Muscle of back (tissue), 13 donors: ENCODE measurements at places on chromosomes 12 and 14. TPM values are rescaled to one million over a fixed set of nuclear protein-coding genes. Genes with fewer than 3 reads are reported as not detected.
A peak's percentile ranks its signal among the peaks of the same experiment; 100 is the strongest.

Gene NFE2
- polyA plus RNA-seq: 2.0 TPM

Gene RXYLT1
- polyA plus RNA-seq: 18.4 TPM

- no peak for DNase-seq
Observed at GRCh38 chr12:88188180-88188579, 46.1 kb downstream of the TMTC3 start.

- no peak for DNase-seq
Observed at GRCh38 chr14:95518045-95518751, 1.7 kb upstream of the SYNE3 start.

GRCh38 chr14:68965261-68965761, 13.8 kb downstream of the ACTN1 start:
- DNase-seq: no peak

DNA sequence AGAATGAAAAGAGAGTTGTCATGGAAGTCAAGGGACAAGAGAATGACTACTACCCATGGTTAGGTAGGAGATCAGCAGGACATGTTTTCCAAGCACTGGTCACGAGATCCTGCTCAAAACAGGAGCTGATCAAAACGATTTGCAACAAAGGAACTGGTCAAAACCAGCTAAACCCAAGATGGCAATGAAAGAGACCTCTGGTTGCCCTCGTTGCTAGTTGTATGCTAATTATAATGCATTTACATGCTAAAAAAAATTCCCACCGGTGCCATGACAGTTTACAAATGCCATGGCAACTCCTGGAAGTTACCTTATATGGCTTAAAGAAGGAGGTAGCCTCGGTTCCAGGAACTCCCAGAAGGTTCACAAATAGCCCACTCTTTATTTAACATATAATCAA, 95.0 kb upstream of the OTX2 start:
- DNase-seq: no peak

Gene RNASE9
- not detected for polyA plus RNA-seq

Gene DDN
- 15.4 TPM for polyA plus RNA-seq

- DNase-seq: peak; percentile 55
Observed at GRCh38 chr14:63727231-63727735, 582 bp downstream of the SGPP1 start.

- peak; percentile 39 for DNase-seq
Observed at GRCh38 chr14:102318781-102319276, 717 bp upstream of the ZNF839 start.

- no peak for DNase-seq
Observed at GRCh38 chr12:131130311-131130911, 176.7 kb downstream of the ADGRD1 start.

- no peak for DNase-seq
Observed at GRCh38 chr12:65858831-65859230, 34.5 kb downstream of the HMGA2 start.

DNA sequence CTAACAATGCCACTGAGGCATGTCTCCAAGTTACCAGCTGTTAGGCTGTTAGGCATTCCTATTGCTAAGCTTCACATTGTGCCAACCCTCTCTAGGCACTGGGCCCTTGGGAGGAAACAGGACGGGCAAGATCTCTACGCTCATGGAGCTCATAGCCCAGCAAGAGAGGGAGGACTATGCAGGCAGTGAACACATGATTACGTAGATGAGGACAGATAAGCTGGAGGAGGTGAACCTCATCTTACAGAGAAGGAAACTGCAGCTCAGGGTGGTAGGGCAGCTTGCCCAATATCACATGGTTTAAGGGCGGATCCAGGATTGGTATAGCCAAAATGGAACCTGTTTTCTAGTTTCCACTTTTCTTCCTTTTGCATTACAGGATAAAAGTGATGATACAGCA, 7.8 kb downstream of the UBE3B start:
- DNase-seq: no peak

- DNase-seq: no peak
Observed at GRCh38 chr14:74392616-74393570, 33.1 kb downstream of the SYNDIG1L start.

DNA sequence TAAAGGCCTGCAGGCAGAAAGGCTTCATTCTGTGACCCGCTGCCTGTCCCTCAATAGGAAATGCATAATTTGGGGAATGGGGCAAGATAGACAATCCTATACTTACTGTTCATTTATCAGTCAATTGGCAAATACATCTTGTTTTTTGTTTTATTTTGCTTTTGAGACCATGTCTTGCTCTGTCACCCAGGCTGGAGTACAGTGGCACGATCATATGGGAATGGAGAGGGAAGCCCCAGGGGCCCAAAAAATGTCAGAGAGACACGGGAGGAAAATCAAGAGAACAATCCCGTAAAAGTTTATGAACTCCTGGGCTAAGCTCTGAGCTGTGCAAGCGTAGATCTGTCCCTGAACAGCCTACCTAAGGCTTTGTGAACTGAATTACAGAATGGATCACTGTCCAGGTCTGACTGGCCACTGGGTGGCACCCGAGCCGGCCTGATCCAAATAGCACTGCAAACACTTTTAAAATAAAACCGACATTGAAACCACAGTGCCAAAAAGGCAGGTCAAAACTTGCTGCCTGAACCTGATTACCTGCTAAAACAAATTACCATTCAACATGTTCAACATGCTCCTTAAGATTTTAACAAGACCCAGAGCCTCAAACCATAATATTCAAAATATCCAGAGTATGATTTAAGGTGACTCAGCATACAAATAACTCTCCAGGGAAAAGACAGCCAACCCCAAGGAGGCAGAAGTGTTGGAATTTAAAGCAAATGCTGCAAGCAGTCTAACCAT, 11.8 kb downstream of the COPS7A start:
- DNase-seq: peak; percentile 25

GRCh38 chr12:9331218-9331626, 123.0 kb upstream of the PZP start:
- peak; percentile 37 for DNase-seq

- no peak for DNase-seq
Observed at GRCh38 chr12:3281588-3282383, 204.6 kb downstream of the TSPAN9 start.

DNA sequence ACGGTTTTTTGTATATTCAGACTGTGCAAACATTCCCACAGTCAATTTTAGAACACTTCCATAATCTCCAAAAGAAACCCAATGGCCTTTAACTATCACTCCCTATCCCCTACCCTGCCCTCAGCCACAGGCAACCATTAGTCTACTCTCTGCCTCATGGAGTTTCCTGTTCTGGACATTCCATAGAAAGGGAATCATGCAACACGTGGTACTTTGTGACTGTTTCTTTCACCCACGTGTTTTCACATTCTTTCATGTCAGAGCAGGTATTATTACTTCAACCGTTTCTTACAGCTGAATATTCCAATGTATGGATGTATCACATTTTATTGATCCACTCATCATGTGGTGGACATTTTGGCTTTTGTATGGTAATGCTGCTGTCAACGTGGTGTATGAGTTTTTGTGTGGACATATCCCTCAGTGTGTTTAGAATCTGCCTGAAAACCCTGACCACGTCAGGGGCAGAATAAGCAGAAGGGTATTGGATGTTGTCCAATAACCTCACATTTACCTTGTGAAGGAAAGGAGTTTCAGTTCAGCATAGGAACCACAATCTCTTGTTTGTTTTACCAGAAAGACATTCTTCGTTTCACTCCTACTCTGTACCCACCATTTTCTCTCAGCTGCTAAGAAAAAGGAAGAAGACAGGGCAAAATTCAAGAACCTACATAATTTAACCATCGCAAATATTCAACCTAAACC, 107.5 kb upstream of the DYRK2 start:
- DNase-seq: no peak

Gene TMEM116
- polyA plus RNA-seq: 11.9 TPM

DNA sequence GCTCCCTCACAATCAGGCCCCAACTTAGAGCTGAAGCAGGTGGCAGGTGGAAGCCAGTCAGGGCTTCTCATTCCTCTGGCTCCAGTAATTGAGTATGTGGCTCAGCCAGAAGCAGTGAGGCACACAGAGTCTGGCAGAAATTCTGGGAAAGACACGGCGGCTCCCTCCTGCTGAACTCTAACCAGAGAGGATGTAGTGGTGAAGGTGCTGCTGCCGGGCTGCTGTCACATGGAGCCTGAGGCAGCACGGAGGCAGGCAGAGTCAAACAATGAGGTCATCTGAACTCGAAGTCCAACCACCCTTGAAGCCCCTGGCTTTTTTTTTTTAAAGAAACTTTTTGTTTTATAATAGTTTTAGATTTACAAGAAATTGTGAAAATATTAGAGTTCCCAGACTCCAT, 33.4 kb upstream of the SMOC1 start:
- no peak for DNase-seq

DNA sequence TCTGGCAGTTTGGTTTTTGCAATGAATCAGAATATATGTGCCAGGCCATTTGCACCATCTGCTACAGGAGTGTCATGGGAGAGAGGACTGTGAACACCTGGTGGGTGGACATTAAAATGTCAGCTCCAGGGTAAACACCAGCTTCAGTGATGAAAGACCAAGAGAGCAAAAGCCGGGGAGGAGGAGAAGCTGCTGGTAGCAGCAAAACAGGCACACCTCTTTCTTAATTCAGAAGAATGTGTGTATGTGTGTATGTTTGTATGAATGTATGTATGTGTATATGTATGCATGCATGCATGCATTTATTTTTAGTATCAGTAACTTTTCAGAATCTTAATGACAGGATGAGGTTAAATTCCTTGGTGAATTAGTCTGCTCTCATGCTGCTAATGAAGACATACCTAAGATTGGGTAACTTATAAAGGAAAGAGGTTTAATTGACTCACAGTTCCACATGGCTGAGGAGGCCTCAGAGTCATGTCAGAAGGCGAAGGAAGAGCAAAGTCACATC, 357.4 kb upstream of the PRICKLE1 start:
- DNase-seq: no peak

Gene AREL1
- 21.6 TPM for polyA plus RNA-seq
